ENCODE measurements at places on chromosomes 1 and 21. TPM values are rescaled to one million over a fixed set of nuclear protein-coding genes. Genes with fewer than 3 reads are reported as not detected.

OR2L8 gene
- total RNA-seq: not detected

ERICH3 gene
- total RNA-seq: not detected

CDCA8 gene
- 4.2 TPM for total RNA-seq

SIK1 gene
- total RNA-seq: 68.0 TPM

NGF gene
- 12.9 TPM for total RNA-seq

S100A8 gene
- total RNA-seq: not detected
